ENCODE measurements at places on chromosomes 13 and 19.

DNA sequence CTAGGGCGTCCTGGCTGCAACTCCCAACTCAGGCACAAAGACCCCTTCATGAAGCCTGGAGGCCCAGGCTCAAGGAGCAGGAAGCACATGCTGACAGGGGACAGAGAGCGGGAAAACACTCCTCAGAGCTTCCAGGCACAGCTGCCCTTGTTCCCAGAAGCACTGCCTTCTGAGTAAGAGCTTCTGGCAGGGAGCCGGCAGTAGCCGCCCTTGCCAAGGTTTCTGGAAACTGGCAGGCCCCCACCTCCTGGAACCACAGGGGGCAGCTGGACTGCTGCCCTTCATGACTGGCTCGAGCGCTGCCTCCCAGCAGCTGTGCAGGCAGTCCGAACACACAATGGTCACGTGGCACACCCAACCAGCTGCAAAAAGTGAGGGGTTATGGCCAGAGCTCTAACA, 33.6 kb upstream of the EPHX3 start:
- DNase-seq, result no peak

- peak; percentile 84 for DNase-seq
These were observed 40.3 kb downstream of the ANKRD10 start for GRCh38 chr13:110874508-110874960.

GRCh38 chr13:39385621-39386231, 217.3 kb downstream of the LHFPL6 start:
- no peak for DNase-seq

DNA sequence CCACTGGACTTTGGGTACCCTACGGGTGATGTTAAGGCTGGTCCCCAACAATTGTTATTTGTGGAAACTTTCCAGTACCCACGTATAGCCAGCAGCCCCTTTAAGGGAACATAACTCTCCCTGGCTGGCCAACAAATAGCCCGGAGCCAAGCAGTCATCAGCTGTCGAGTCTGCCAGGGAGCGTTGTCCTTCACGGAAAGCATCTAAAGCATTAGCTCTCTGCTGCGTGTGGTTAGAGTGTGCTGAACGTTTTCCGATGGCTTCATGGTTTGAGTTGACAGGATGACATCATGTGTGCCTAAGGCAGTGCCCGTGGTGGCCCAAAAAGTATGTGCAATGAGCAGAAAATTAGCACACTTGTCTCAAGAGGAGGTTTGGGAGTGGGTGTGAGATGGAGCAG, 3.3 kb upstream of the ZNF556 start:
- DNase-seq, result no peak

GRCh38 chr13:69947582-69947981, 160.0 kb upstream of the ATXN8OS start:
- DNase-seq, result no peak

- DNase-seq, result no peak
These were observed 56.6 kb downstream of the TBC1D4 start for GRCh38 chr13:75425216-75426009.

- DNase-seq, result no peak
These were observed 465.7 kb downstream of the MYO16 start for GRCh38 chr13:109095126-109095525.

GRCh38 chr13:25180775-25181537, 8.9 kb upstream of the AMER2 start:
- DNase-seq, result no peak

DNA sequence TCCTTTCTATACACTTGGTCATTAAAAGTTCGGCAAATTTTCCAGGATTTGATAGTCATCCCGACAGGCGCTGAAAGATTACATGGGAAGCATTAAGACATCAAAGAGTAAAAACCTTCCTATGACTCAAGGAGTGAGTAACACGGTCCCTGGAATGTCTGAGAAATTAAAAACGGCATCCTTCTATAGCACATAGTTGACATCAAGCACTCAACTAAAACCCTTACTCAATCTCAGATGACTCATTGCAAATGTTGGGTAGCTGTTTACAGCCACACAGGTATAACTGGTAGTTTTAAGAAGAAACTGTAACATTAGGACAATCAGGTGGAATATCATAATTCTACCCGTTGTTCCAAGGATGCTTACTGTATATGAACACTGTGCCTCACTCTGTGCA, 6.4 kb upstream of the LGALS13 start:
- DNase-seq, result no peak

DNA sequence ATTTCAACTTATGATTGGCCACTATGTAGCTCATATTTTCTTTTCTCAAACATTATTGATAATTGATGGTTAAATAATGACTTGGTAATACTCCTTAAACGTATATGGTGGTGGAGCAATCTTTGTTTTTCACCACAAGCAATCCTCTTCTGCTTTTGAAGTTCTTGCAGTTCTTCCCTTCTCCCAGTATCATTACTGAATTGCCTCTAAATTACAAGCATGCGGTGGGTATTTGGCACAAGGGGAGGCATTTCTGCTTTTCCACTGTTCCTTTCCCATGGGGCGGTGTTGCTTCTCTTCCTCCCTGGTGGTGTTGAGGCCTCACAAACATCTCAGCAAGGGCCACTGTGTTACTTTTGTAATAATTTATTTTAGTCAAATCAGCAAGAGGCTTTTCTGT, 234.4 kb upstream of the RXFP2 start:
- no peak for DNase-seq

- DNase-seq, result peak; percentile 76
These were observed 687 bp downstream of the ILF3 start for GRCh38 chr19:10654610-10655456.

DNA sequence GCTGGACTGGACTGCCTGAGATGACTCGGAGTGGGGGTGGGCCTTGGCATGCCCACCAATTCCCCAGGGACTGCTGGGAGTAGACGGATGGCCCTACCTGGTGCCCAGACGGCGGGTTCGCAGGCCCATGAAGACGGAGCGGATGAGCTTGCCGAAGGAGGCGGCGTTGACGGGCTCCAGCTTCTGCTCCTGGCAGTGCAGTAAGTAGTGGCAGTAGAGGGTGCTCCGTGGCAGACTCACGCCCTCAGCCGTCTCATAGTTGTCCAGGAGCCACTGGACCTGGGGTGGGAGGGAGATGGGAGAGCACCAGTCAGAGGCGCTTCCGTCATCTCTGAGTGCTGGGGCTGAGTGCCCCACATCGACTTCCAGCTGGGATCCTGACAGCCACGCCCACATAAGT, 17.6 kb downstream of the DCAF15 start:
- DNase-seq, result no peak

DNA sequence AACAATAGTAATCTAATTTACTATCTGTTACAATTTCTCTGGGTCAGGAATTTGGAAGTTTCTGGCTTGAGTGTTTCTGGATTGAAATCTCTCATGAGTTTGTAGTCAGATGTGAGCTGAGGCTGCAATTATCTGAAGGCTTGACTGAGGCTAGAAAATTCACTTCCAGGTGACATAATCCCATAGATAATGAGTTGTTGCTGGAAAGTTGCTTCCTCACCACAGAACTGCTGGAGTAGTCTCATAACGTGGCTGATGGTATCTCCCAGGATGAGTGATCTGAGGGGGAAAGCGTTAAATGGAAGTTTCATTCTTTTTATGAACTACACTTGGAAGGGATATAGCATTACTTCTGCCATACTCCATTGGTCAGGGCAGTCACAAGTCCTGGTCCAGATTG, 15.3 kb upstream of the FPR3 start:
- DNase-seq, result no peak

GRCh38 chr19:43555185-43555770, 20.0 kb downstream of the XRCC1 start:
- peak; percentile 82 for DNase-seq

- DNase-seq, result no peak
These were observed 44.5 kb downstream of the VWA8 start for GRCh38 chr13:41916173-41916954.

DNA sequence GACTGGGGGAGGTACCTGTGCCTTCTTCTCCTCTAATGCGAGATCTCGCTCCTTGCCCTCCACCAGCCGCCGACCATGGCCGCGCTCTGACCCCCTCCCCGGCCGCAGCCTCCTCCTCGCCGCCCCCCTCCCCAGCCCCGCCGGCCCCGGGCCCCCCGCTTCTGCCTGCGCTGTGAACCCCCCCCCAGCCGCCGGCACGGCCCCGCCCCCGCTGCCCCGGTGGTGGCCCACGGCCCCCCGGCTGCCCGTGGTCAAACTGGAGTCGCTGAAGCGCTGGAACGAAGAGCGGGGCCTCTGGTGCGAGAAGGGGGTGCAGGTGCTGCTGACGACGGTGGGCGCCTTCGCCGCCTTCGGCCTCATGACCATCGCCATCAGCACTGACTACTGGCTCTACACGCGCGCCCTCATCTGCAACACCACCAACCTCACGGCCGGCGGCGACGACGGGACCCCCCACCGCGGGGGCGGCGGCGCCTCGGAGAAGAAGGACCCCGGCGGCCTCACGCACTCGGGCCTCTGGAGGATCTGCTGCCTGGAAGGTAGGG, at the start of gene CACNG8:
Gene CACNG8 (plus strand): TSS at position 51 of the 545 bp plus-strand sequence.
- DNase-seq, result no peak

DNA sequence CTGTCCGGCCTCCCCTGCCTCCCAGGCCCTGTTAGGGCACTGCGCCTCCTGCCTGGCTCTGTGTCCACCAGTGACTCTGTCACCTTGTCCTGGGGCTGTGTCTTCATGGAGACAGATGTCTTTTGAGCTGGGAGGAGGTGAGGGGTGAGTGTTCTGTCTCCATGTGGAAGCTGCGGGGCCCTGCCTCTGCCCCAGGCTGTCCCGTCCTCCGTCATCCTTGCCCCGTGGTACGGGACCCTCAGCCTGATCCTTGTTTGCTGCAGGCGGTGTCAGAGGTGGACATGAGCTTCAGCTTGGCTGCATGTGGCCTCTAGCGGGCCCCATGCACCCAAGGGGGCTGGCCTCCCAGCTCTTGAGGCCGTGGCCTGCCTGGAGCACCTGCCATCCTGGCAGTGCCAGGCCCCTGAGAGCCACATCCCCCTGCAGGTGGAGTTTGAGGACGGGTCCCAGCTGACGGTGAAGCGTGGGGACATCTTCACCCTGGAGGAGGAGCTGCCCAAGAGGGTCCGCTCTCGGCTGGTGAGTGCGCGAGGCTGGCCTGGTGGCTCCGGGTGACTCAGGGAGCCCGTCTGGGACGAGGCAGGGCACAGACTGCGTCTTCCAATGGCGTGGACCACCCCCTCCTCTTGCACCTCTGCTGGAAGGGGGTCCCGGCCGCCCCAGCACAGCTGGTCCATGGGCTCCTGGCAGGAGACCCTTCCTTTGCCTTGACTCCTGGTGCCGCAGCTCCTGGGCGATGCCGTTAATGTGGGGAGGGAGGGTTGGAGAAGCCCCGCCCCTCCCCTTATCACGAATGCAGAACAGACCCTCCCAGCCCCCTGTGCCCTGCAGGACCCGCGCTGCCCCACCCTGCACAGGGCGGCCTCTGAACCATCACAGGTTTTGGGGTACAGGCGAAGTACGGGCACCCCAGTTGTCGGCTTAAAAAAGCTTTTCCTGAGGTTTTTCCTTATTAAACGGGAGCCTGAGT, 181.3 kb downstream of the KDM4B start:
- DNase-seq, result no peak

Measured in DND-41 (cell line).